ENCODE measurements at places on chromosomes 2 and 18.

DNA sequence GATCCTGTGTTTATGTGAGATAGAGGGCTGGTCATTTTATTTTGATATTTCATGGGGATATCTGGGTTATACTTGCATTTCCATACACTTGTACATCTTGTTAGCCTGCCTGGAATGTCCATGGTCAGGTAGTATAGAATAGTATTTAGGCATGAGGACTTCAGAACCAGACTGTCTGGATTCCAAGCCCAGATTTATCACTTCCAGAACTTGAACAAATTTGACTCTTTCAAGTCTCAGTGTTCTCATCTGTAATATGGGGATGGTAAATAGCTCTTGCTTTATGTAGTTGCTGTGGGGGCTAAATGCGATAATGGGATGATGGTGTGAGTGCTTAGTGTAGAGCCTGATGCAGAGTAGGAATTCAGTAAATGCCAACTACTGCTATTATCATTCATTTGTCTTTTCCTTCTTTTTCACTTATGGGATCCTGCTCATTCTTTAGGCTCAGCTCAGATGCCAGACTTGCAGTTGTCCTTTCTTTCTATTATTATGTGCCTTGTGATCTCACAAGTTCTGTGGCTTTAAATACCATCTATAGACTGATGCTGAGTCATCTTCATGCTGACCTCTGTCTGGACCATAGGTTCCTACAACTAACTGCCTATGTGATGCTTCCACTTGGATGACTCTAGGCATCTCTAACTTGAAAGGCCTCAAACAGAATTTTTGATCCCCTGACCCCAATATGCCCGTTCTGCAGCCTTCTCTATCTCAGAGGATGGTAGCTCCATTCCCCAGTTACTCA lies 67.4 kb downstream of the POLE4 start:
- no peak for DNase-seq

DNA sequence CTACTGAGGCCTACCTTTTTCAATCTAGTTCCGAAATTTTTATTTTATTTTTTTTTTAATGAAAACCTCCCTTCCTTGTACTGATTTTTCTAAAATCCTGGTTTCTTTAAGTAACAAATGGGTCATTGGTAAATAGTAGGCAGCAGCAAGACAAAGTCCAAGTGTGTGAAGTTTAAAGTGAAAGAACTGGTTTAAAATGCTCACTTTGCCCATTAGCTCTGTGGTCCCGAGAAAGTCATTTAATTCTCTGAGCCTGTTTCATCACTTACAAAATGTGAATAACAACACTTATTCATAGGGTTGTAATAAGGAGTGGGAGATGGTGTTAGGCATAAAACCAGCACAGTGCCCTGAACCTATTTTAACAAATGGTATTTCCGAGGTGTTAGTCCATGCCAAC lies 426.2 kb downstream of the ERBB4 start:
- DNase-seq, result no peak

- DNase-seq, result no peak
Observed at GRCh38 chr2:45884126-45884525, 232.7 kb downstream of the PRKCE start.

DNA sequence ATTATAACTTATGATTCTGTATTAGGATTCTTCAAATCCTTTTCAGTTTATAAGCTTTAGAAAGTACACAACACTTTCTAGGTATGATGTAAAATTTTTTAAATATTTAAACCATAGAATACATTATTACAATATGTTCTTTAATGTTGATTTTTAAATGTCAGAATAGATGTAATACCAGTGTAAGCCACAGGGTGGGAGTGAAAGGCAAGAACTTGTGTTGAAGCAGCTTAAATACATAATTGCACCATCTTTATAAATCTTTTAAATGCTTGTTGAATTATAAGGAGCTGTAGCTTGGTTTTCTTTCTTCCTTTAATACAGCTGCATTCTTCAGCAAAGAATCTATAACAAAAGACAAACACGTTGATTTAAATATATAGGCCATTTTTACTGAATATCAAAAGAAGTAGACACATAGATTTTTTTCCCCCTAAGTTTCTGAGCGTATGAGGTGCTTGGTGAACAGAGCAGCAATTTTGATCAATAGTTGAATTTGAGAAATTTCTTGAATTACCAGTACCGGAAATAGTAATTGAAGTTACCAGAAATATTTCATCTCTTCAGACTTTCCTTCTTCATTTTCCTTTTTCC lies 63.0 kb downstream of the TANK start:
- no peak for DNase-seq

GRCh38 chr2:238884122-238884811 lies 36.4 kb downstream of the TWIST2 start:
- DNase-seq, result no peak

DNA sequence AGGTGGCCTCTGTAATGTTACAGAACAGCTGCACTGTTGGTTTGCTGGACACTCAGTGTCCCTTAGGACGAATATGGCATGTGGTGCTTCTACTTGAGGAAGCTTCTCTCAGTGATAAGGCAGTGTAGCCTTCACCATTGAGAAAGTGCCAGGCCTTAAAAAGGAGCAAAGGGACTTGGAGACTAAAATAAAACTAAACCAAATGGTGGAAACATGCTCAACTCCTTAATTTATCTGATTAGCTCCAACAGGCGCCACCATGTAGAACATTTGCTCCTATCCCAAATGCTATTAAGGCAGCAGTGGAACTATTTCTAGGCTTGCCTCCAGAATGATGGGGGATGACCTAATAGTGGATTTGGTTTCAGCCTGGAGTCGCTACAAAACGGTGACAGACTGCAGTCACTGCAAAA lies 77.5 kb upstream of the MYL1 start:
- no peak for DNase-seq

GRCh38 chr2:18299423-18300212 lies 260.8 kb downstream of the RDH14 start:
- DNase-seq, result no peak

DNA sequence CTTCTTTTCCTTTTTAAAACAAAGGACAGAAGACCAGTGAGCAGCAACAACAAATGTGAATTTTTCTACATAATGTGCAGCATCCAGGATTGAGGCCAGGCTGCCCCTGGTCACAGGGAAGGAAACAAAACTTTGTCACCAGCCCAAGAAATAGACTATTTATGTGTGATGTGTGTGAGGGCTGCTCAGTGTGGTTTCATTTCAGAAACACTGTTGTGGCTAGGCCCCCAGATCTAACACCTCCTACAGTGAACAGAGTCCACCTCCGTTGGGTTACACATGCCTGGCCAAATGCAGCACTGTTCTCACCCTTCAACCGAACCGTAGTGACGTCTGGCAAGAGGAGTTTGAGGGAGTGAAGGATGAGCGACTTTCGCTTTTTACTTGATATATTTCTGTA lies 146.3 kb upstream of the RIOK3 start:
- DNase-seq, result no peak

GRCh38 chr2:170813611-170814532 lies 2.8 kb upstream of the GAD1 start:
- no peak for DNase-seq

GRCh38 chr2:74205596-74205995 lies 7.2 kb downstream of the MTHFD2 start:
- DNase-seq, result no peak

GRCh38 chr2:86783615-86784339 lies 6.9 kb downstream of the CD8A start:
- no peak for DNase-seq

DNA sequence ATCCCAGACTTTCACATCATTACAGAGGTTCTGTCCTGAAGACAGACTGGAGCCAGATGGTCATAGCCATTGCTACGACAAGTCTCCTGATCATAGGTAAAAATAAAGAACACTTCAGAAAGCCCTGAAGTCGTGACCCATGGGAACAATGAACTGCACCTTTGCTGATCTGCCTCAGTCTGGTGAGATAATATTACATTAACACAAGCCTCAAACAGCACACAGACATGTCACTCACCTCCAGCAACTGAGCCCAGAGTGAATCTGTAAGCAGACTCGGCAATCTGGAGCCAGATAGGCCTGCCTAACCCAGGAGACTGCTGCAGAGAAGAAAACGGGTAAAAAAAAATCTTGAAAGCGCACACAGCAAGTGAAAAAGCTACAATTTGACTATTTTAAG lies 79.2 kb downstream of the SLC25A12 start:
- DNase-seq, result no peak

- no peak for DNase-seq
Observed at GRCh38 chr2:241334813-241335212, 19.1 kb downstream of the SEPTIN2 start.

GRCh38 chr2:11145350-11145749 lies 9.9 kb upstream of the SLC66A3 start:
- DNase-seq, result no peak

GRCh38 chr2:12507295-12507694 lies 209.4 kb upstream of the TRIB2 start:
- DNase-seq, result no peak

All from SHP77 (cell line).